ENCODE measurements at places on chromosomes 3 and 15.

- no peak for DNase-seq
Observed at GRCh38 chr3:185646382-185647133, 60.5 kb downstream of the SENP2 start.

DNA sequence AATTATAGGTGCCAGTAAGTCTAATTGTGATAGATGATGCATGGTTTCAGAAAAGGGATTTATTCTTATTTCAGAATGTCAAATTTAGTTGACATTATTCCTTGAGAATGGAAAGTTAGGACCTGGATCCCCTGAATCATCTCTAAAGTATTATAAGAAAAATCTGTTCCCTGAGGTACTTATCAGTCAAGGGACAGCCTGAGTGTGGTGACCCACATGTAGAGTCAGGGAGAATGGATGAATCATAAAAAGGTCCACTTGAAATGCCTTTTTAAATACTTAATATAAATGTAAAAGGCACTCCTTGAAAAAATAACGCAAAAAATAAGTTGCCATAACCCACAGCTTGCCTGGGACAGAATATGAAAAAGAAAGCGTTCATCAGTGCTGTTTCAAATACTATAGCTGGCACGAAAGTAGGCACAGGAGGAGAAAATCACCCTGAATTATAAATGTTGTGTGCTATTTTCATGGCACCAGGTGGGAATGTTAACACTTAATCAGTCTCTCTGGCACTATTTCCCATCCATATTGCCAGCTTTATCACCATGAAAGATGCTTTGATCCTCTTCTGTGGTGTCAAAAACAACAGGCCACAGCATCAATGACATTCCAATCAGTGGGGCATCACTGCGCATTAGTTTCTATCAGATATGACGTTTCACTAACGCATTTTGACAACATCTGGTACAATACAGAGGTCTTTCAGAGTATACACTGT is 208.5 kb downstream of the EPHA3 start:
- no peak for DNase-seq

DNA sequence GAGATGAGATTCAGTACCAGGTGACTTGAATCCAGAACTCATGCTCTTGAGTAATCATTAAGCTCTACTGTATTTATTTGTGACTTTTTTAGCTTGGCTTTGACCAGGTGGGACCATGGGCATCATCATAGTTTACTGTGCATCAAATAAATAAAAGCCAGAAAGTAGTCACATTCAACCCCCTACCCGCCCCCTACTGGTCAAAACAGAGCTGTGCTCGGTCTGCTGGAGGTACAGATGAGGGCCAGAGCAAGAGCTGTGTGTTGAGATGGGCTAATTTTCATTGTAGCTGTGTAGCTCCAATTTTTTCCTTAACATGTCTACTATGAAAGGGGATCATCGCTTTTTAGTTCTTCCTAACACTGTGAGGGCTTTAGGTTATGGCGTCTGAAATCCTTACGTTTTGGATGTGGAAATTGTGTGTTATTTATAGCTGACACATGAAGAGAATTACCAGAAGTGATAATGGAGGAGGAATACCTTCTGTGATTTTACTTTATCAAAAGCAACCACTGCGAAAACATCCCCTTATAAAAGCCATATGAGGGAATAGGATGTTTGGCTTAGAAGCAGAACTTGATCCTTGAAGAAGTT is 375.1 kb downstream of the PTPRG start:
- no peak for DNase-seq

DNA sequence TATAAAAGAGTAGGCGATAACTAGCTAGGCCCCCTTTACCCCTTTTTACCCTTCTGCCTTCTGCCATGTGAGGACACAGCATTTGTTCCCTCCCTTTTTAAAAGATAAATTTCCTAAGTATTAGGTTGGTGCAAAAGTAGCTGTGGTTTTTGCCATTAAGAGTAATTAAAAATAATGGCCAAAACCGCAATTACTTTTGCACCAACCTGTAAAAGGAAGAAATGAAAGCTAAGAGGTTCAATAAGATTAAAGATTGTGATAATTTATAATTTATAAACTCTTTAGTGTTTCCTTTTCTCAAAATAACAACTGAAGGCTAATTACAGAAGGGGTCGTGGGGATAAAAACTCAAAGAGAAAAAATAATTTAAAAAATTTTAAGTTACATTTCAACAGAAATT is 283.5 kb upstream of the PDZRN3 start:
- no peak for DNase-seq

GRCh38 chr3:38397320-38397719 is 50.7 kb downstream of the XYLB start:
- DNase-seq, result no peak

DNA sequence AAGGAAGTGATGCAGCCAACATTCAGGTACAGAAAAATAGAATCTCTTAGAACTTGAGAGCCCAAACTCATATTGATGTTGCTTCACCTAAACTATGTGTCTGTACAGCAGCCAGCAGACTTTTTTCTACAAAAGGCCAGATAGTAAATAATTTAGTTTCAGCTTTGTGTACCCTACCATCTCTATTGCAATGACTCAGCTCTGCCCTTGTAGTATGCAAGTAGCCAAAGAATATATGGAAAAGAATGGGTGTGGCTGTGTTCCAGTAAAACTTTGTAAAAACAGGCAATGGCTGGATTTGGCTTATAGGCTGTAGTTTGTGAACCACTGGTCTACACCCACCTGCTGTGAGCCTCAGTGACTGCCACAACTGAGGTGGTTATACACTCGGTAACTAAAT is 392.5 kb upstream of the RARB start:
- no peak for DNase-seq

Data from activated T-helper 1 cell treated with anti-CD3 and anti-CD28 coated beads, Interleukin-2, amount 50 U/mL, for 16 hours (primary cell).